ELR (cell line): ENCODE measurements at places on chromosomes 2 and 18.

DNA sequence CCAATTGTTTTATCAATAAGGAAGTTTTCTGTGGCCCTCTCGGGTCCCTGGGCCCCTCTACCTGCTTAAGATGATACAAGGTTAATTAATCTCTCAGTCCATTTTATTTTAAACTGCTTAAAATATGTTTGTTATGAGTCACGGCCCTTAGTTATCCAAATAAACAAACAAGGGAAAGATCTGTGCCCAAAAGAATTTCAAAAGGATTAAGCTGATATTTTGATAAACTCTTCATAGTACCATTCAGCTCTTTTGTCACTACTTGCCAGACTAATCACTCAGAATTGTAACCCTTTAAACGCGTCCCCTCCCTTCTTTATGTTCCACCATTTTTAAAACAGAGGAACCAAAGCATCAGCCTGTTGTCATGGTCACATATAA, 144.7 kb upstream of the STK17B start:
- peak; percentile 67 for DNase-seq

DNA sequence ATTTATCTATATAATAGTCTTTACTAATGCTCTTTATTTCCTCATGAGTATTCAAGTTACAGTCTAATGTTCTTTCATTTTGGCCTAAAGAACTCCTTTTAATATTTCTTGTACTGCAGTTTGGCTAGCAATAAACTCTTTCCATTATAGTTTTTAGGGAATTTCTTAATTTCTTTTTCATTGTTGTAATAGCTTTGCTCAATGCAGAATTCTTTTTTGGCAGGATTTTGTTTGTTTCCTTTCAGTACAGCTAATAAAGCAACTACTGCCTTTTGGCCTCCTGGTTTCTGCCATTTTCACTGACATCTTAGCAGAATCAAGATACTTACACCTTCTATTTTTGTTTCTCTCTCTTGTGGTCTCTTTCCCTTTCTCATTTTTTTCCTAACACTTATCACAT, 390.4 kb upstream of the RGPD4 start:
- no peak for DNase-seq

DNA sequence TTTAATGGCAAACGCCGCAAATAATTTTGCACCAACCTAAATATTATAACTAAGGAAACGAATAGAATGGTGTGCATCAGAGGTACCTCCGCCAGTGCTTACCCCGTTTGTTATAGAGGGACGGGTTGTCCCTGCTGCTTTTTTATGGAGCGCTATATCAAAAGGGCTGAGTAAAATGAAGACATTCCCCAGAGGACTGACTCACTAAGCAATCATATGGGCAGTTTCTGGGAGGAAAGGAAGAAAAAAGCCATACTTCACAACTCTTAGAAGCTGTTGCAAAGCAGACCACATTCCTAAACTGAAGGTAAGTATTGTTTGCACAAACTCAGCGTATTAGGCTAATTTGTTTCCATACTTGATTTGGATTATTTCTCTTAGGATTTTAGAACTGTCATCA, 12.9 kb downstream of the ID2 start:
- peak; percentile 7 for DNase-seq

DNA sequence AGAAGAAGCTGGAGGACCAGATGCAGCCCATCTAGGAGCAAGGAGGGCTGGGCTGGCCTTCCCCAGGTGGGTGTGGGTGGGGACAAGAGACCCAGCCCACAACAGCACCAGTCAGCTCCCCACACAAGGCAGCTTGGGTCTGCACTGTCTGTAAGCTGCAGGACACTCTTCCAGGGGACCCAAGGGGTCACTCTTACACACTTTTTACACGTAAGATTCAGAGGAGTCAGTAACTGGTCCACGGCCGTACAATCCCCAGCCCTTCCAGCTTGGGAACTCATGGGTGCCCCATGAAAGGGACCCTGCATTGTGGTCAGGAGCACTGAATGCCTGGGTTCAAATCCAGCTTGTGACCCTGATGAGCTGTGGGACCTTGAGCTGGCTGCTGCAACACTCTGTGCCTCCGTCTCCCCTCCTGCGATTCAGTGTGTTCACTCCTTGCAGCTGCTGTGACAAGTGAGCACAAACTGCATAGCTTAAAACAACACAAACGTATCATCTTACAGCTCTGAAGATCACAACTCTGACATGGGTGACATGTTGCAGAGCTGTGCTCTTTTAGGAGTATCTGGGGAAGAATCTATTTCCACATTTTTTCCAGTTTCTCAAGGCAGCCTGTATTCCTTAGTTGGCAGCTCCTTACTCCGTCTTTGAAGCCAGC, 11.1 kb upstream of the SLC66A3 start:
- DNase-seq = no peak

DNA sequence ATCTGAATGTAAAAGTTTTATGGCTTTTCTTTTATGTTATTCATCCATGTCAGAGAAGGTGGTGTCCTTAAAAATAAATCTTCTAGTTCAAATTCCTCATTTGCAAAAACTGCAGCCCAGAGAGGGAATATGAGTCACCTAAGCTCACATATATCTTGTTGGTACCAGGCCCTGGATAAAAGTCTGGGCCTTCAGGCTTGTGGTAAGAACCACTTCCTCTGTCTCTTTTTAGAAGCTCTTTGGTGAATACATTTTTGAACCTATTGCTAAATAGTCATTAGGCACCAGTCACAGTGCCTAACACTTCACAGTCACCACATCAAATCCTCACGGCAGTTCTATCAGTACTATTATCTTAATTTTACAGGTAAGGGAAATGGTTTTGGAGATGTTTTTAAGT, 199.2 kb downstream of the KCNS3 start:
- peak; percentile 82 for DNase-seq

- peak; percentile 15 for DNase-seq
These were observed 11.2 kb downstream of the CFAP210 start for GRCh38 chr2:169683054-169683424.

DNA sequence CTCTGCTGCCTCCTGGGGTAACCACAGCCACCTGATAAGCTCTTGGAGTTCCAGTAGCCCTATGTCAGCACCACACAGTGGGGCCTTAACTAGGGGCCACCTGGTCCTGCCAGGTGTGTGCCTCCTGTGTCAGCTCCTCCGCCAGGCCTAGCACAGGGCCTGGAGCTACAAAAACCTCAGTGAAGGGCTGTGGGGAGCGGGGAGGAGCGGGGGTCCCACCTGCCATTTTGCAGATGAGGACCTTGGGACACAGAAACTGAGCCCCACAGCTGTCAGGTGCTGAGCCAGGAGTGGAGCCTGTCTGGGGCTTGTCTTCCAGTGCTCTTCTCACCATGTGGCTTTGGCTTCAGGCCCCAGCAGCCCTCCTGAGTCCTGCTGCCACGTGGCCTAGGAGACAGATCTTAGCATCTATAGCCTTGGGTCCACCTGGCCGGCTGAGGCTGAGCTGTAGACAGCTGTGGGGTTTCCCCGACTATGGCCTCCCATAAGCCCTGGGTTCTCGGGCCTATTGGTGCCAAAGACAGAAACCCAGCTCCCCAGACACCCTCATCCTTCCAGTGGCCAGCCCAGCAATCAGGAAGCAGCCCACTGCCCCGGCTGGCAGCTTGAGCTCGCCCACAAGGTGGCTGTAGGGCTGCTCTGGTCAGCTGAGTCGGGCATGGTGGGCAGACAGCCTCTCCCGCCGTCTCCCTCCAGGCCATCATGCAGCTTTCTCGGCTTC, 104.5 kb upstream of the MCFD2 start:
- DNase-seq = no peak

GRCh38 chr2:28271919-28272250, 120.8 kb upstream of the FOSL2 start:
- DNase-seq = no peak

- no peak for DNase-seq
These were observed 48.6 kb upstream of the DAPL1 start for GRCh38 chr2:158746488-158746887.

GRCh38 chr2:115389024-115389423, 946.6 kb downstream of the DPP10 start:
- no peak for DNase-seq

- DNase-seq = peak; percentile 73
These were observed 119.1 kb upstream of the OTX1 start for GRCh38 chr2:62931536-62931935.
